Non-pigmented ciliary epithelial cell (primary cell): ENCODE measurements at places on chromosomes 3 and 15.

DNA sequence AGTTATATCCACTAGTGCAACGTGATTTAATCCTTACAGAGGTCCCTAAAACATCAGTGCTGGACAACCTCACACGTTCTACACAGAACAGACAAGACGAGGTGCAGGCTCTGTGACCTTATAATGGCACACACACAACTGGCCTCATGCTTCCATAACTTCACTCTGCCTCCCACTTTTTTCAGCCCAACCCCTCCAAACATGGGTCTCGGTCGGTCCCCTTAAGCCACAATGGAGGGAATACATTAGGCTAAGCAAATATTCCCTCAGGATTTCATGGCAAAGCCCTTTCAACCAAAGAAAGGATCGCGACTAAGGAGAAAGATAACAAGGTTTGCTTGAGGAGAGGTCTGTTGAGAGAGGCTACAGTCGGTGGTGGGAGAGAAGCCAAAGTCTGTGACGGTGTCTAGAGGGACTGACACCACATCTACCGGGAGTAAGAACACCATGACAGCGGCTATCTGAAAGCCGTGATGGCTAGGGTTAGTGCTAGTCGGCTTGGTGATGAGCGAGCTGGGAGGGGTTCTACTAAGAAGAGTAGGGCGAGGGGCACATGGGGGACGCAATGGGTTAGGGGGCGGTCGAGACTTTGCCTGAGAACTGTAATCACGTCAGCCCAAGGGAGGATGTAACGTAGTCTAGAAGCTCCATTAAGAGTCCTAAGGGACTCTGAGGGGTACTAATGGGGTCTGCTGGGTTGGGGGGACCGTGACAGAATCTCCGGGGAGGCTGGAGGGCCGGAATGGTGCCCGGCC is 1.0 kb downstream of the MYO9A start:
- no peak for DNase-seq

GRCh38 chr15:54582863-54583643 is 604.8 kb downstream of the UNC13C start:
- no peak for DNase-seq

- DNase-seq = no peak
These were observed 202.3 kb upstream of the LPP start for GRCh38 chr3:187951452-187952190.

GRCh38 chr3:44104668-44105321 is 136.9 kb upstream of the TOPAZ1 start:
- peak; percentile 10 for DNase-seq

DNA sequence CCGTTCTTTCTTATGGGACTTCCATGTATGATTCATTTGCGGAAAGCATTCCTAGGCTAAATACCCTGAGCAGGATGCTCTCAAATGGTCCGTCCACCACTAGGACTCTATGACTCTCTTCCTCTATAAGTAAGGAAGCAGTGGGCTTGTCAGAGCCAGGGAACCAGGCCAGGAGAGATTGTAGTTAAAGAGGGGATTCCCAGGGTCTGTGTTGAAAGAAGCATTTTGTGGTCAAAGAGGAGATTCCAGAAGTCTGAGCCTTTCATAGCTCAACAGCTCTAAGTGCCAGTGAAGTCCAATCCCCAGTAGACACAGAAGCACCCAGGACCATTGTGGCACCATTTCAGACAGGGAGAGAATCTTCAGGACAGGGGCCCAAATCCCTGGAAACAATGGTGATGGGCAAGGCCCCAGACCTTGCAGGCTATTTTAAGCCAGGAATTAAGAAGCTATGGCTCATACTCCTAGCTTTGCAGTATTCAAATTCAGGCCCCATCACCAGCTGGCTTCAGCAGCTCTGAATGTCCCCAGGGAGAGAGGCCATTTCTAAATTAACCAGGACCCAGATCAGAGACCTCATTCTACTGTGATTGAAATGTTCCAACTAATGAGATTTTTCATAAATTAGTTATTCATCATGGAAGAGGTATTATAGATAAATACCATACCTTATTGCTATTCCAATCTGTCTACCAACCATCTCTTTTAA is 81.7 kb downstream of the CD47 start:
- peak; percentile 75 for DNase-seq

GRCh38 chr15:28932361-28932760 is 46.6 kb downstream of the APBA2 start:
- DNase-seq = no peak
